ENCODE measurements at places on chromosomes 16 and 17.

- DNase-seq, result no peak
These were observed 1.8 kb upstream of the PRSS53 start for GRCh38 chr16:31090540-31090939.

DNA sequence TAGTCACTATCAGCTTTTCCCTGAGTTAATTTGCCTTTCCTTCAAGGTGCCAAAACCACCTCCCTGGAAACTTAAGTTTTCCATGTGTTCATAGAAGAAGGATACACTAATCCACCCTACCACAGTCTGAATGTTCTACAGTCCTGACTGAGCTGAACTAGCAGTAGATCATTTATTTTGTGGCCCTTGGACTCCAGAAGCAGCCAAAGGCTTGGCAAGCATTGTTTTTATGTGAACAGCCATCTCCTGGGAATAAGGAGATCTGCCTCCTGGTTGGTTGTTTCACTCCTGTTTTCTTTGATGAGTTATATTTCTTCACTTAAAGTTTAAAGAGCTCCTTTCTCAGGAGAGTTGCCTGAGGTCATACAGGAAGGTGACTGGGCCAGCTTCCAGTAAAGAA lies 634.6 kb upstream of the SOX9 start:
- DNase-seq, result no peak

DNA sequence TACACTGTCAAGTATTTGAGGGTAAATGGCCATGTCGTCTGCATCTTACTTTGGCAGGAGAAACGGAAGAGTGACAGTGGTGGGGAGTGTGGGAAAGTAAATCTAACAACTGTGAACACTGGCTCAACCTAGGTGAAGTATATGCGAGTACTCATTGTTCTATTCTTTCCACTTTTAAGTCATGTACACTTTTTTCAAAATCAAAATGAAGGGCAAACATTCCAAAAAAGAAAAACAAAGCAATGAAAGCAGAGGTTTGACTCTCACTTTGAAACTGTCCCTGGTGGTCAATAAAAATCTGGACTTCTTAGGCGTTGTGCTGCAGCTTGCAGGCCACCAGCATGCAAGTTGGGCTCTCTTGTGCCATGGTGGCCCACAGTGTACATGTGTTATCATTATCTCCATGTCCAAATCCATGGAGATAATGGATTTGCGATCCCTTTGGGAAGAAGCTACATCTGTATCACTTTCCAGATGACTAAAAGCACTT lies 32.7 kb downstream of the STAT5B start:
- DNase-seq, result no peak

DNA sequence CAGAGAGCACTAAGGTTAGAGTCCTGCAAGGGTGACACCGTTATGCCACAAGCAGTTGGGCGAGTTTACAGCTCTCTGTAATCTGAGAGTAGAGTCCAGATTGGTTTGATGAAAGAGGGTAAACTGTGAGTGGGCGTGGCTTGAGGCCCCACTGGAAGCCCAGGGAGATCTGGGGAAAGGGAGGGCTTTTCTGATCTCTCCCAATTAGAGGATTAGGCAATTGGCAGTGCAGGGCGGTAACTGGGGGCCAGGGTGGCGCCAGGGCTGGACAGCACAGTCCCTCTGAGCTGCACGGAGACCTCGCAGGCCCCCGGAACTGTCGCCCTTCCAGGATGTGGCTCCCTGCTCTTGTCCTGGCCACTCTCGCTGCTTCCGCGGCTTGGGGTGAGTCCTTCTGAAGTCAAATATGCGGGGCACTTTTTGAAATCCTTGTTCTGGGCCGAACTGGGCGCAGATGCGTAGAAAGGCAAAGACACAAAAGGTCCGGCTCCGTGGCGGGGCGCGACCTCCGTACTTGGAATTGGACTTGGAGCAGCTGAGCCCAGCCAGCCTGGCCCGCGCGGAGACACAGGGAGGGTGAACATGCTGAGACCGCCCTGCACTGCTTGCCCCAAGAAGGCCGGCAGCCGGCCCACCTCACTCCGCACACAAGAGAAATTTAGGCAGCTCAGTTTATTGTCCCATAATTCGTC lies 72.4 kb downstream of the CES1 start:
- DNase-seq, result no peak

DNA sequence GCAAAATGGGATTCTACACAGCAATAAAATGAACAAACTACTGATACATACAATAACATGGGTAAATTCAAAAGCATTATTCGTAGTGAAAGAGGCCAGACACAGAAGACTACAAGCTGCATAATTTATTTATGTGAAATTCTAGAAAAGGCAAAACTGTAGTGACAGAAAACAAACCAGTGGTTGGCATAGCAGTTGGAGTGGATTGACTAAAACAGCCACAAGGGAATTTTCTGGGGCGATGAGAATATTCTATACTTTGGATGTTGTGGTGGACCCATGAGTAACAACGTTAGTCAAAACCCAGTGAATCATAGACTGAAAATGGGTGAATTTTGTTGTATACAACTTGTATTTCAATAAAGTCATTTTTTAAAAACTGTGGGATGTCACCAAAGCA lies 63.2 kb upstream of the RPL38 start:
- no peak for DNase-seq

DNA sequence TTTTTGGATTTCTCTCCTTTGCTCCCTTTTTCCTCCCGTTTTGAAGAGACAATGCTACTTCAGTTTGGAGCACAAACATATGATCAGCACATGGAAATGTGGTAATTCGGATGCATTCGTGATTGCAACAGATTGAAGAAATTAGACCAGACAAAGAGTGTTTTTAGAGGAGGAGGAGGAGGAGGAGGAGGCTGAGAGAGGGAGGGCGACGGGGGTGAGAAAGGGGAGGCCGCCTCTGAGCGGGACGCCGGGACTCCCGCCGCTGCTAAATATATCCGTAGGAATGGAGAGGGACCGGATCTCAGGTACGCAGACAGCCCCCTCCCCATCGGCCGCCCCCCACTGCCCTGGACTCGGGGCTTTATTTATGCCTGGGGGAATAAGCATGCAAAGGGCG lies 179.3 kb downstream of the SEC14L1 start:
- no peak for DNase-seq

- no peak for DNase-seq
These were observed 48.6 kb upstream of the CBFA2T3 start for GRCh38 chr16:89025636-89026035.

- DNase-seq, result no peak
These were observed 3.0 kb downstream of the CDH1 start for GRCh38 chr16:68739964-68740627.

- DNase-seq, result no peak
These were observed 133.8 kb upstream of the FAM20A start for GRCh38 chr17:68734931-68735330.
